ENCODE measurements at places on chromosomes 12 and 14. TPM values are rescaled to one million over a fixed set of nuclear protein-coding genes. Genes with fewer than 3 reads are reported as not detected.

GRCh38 chr12:92550254-92550653 lies 152.5 kb upstream of the PLEKHG7 start:
- H3K36me3 ChIP-seq: no peaks in the 10 kb centered on the region
- DNase-seq: no peak
- H3K27me3 ChIP-seq: no peaks in the 10 kb centered on the region
- H3K4me3 ChIP-seq: no peak overlapping the region
- H3K4me1 ChIP-seq: no peaks in the 10 kb centered on the region

- peaks cover 19% of the 10 kb centered on the region for H3K4me1 ChIP-seq
- H3K27me3 ChIP-seq: peaks cover 15% of the 10 kb centered on the region
- H3K4me3 ChIP-seq: no peak overlapping the region
- DNase-seq: peak; percentile 89
- H3K27ac ChIP-seq: no peak overlapping the region
Observed at GRCh38 chr14:105093431-105094192, 28.4 kb upstream of the GPR132 start.

DNA sequence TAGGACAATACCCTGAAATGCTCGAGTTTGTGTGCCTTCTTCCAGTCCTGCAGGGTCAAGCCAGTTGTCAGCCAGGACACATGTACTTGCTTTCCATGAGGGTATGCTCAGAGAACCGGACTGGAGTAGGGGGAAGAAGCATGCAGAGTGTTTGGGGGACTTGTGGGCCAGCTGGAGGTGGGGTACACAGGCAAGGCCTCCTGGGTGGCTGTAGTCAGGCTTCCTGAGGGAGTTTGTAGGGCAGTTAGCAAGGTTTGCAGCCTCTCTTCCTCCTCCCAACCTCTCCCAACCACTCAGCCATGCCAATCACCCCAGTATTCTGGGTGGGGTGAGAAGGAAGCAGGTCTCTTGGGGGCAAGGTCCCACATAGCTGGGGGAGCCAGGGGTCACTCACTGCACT lies 47.0 kb upstream of the RHOJ start:
- no peak for DNase-seq
- H3K4me3 ChIP-seq: no peak overlapping the region
- H3K36me3 ChIP-seq: no peaks in the 10 kb centered on the region
- H3K27ac ChIP-seq: no peak overlapping the region
- no peaks in the 10 kb centered on the region for H3K4me1 ChIP-seq
- no peaks in the 10 kb centered on the region for H3K27me3 ChIP-seq

DNA sequence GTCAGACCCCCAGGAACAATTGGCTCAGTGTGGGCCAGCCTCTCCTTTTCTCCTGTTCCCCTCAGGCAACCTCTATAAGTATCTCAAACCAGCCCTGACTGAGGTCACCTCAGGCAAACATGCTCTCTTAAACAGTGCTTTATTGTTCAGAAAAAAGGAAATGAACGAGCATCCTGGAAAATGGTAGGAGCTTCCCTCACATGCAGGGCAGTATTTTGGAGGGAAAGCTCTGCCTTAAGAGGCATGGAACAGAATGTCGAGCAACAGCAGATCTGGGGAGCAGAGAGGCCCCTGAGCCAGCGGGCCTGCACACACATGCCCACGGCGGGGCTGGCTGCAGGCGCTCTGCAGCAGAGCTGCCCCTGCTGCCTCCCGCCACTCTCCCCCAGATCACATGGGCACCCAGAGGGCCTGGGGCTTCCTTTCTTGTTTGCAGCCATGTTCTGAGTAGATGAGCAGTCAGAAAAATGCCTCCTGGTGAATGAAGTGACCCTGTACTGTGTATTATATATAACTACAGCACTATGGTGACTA lies 42.0 kb downstream of the MOK start:
- no peak overlapping the region for H3K4me3 ChIP-seq
- peak; percentile 35 for DNase-seq
- H3K27ac ChIP-seq: peak overlapping the region; percentile 84
- peaks cover 5% of the 10 kb centered on the region for H3K36me3 ChIP-seq
- H3K27me3 ChIP-seq: no peaks in the 10 kb centered on the region

DNA sequence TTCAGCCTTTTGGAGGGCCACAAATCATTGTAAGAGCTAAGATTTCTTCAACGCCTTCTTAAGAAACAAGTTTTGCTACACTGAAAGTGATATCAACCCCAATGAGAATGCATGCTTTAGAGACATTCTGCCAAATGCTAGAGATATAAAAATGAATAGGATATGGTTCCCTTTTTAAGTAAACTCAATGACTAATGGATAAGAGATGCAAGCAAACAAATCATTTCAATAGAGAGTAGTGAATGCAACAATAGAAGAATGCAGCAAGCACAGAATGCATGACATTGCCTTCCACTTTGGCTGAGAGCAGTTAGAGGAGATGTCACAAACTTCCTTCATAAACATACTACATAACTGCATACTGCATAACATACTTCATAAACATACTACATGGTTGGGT lies 116.4 kb downstream of the PDZRN4 start:
- no peaks in the 10 kb centered on the region for H3K36me3 ChIP-seq
- H3K27me3 ChIP-seq: no peaks in the 10 kb centered on the region
- H3K27ac ChIP-seq: no peak overlapping the region
- H3K4me3 ChIP-seq: no peak overlapping the region
- no peaks in the 10 kb centered on the region for H3K4me1 ChIP-seq

GRCh38 chr14:61478971-61479473 lies 157.6 kb downstream of the PRKCH start:
- no peak overlapping the region for H3K27ac ChIP-seq
- no peak overlapping the region for H3K4me3 ChIP-seq
- no peak for DNase-seq
- peaks cover 20% of the 10 kb centered on the region for H3K4me1 ChIP-seq
- peaks cover 7% of the 10 kb centered on the region for H3K27me3 ChIP-seq

DNA sequence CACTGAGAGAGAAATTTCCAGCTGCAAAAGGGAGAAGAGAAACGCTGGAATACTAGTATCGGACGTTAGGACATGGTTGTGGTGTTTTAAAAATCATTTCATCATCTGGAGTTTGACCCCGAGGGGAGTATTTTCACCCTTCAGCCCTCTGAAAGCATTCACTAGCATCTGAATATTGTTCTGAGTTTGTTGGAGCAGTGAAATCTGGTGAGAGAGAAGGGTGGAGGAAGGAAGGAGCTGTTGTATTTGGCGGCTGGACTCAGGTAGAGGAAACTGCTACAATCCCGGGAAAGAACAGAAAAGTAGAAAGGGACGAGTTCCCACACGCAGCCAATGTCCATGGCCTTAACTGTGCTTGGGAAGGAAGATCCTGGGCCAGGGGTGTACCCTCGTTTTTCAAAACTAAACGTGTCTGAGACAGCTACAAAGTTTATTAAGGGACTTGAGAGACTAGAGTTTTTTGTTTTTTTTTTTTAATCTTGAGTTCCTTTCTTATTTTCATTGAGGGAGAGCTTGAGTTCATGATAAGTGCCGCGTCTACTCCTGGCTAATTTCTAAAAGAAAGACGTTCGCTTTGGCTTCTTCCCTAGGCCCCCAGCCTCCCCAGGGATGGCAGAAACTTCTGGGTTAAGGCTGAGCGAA lies 896 bp upstream of the CDKN1B start:
- H3K36me3 ChIP-seq: peaks cover 27% of the 10 kb centered on the region
- DNase-seq: no peak
- peaks cover 56% of the 10 kb centered on the region for H3K4me1 ChIP-seq
- peaks cover 6% of the 10 kb centered on the region for H3K27me3 ChIP-seq
- H3K4me3 ChIP-seq: peak overlapping the region; percentile 80
- H3K27ac ChIP-seq: peak overlapping the region; percentile 89

- H3K27me3 ChIP-seq: no peaks in the 10 kb centered on the region
- H3K4me1 ChIP-seq: peaks cover 14% of the 10 kb centered on the region
- H3K27ac ChIP-seq: no peak overlapping the region
- no peak overlapping the region for H3K4me3 ChIP-seq
Observed at GRCh38 chr14:53010193-53011040, 59.6 kb upstream of the FERMT2 start.

GRCh38 chr12:52826611-52827498 lies 7.3 kb downstream of the KRT79 start:
- no peaks in the 10 kb centered on the region for H3K36me3 ChIP-seq
- peaks cover 2% of the 10 kb centered on the region for H3K27me3 ChIP-seq
- no peaks in the 10 kb centered on the region for H3K4me1 ChIP-seq
- DNase-seq: no peak

DNA sequence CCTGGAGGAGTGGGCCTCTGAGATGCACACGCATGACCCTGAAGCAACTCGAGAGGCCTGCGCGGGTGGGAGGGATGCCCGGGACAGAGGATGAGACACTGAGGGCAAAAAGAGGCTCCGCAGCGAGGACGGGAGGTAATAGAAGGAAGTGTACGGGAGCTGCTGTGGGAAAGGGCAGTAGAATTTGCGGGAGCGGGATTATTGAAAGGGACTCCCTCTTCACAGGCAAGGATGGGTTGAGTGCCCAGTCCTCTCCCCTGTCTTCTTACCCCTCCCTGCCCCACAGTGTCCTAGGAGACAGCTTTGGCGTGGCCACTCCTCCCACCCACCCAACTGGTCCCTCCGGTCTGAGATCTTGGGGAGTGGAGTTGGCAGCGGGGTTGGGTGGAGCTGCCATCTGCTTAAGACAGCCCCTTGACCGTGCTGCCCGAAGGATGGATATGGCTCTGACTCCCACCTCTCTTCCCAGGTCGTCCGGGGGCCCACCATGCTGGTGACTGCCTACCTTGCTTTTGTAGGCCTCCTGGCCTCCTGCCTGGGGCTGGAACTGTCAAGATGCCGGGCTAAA lies 15.7 kb upstream of the ESPL1 start:
- peaks cover 10% of the 10 kb centered on the region for H3K27me3 ChIP-seq
- no peak for DNase-seq

- peaks cover 24% of the 10 kb centered on the region for H3K27me3 ChIP-seq
- H3K27ac ChIP-seq: peak overlapping the region; percentile 57
- DNase-seq: no peak
- H3K36me3 ChIP-seq: peaks cover 36% of the 10 kb centered on the region
Observed at GRCh38 chr12:53060064-53060720, 10.3 kb downstream of the TNS2 start.

GRCh38 chr12:117394491-117394890 lies 33.1 kb upstream of the NOS1 start:
- peaks cover 3% of the 10 kb centered on the region for H3K27me3 ChIP-seq
- DNase-seq: no peak
- no peaks in the 10 kb centered on the region for H3K36me3 ChIP-seq
- no peaks in the 10 kb centered on the region for H3K4me1 ChIP-seq
- H3K27ac ChIP-seq: no peak overlapping the region

The CS gene
- 187 TPM for total RNA-seq

The FAM181A gene
- total RNA-seq: not detected

Data from endothelial cell (in vitro differentiated cells).